HepG2 (cell line): ENCODE measurements at places on chromosomes 1 and 21.

GRCh38 chr1:18175530-18176377 lies 68.2 kb downstream of the IGSF21 start:
- DNase-seq = no peak

GRCh38 chr1:170734412-170735175 lies 70.7 kb downstream of the PRRX1 start:
- DNase-seq = no peak

DNA sequence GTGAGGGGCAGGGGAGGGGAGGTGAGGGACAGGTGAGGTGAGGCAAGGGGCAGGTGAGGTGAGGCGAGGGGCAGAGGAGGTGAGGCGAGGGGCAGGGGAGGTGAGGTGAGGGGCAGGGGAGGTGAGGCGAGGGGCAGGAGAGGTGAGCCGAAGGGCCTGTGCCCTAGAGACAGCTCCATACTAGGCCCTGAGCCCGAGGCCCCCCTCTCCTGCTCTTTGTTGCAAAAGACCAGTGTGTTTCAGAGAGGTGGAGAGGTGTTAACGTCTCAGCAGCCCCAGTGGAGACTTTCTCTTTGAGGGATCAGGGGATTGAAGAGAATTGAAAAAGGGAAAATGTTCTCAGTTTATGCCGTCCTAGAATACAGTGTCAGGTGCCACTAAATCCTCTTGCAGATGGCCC lies 44.2 kb downstream of the EPHB2 start:
- DNase-seq = no peak

DNA sequence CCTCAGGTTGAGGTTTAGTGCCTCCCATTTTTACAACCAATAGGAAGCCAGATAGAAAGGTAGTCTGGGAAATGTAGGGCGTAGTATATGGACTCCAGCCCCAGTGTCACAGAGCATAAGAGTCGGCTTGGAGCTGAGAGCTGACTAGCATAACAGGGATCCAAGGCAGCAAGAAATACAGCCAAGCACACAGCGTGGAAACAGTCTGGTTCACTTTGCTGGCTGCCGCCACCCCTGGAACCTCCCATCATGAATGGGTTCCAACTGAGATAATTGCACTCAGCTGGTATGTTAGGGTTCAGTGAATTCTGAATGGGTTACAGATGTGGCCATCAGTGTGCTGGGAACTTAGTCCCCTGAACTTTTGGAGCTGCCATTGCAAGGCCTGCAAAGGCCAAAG lies 76.7 kb upstream of the GPR88 start:
- DNase-seq = no peak

DNA sequence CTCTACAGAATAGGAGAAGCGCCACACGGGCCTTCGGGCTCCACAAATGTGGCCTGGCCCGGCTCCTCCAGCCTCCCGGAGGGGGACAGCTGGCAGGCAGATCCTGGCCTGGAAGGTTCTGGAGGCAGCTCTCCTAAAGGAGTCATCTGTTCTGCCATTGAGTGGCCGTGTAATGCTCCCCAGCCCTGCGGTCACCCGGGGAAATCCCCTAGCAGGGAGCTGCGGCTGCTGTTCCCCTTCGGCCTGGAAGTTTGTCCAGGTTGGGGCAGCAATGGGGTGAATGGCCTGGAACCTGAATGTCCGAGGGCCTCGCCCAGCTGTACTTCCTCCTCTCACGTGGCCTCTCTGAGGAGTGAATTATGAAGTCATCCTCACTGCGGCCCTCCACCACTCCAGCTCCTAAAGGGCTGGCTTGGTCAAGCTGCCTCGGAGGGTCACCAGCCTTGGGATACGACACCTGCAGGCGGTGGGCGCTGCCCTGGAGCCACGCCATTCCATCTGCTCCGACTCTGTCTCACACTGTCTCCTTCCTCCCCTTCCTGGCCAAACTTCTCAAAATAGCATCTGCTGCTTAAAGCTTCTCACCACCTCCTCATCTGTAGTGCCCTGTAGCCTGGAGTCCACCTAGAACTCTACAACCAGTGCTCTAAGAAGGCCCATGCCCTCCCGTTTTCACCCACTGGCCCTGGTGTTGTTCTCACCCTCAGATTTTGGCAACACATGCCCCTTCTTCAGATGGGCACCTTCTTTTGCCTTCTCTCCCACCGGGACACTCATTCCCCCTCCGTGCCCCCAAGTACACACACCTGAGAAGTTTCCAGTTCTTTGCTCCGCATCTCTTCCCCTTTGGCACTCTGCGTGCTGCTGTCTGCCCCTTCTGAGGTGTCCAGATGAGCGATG lies 54.4 kb upstream of the TMPRSS2 start:
- DNase-seq = no peak

GRCh38 chr1:66999640-67000400 lies 54.1 kb downstream of the SLC35D1 start:
- DNase-seq = no peak

DNA sequence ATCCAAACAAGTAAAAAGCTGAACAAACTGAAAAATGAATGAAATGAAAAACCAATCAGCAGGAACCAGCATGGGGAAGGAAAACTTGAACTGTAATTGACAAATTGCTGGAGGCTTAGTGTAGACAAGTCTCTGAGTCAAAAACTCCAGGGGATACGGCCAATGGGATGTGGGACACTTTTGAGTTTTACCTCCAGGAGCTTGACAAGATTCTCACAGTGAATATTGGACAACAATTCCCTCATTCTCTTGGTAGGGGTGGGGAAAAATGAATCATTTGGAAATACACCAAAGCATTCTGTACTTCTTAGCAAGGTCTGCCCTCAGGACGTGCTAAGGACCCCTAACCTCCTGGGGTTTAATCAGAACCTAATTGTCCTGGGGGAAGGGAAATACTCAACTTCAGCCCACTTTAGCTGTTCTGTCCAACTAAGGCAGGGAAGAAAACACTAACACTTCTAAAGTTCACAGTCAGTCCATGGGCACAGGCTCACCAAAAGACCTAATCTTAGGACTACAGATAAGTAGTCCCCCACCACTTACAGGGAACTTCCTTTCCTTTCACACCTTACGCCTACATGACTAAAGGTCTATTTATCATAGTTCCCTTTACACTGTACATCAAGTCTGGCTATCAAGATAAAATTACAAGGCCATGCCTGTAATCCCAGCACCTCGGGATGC lies 60.7 kb upstream of the CDC42BPA start:
- DNase-seq = no peak

DNA sequence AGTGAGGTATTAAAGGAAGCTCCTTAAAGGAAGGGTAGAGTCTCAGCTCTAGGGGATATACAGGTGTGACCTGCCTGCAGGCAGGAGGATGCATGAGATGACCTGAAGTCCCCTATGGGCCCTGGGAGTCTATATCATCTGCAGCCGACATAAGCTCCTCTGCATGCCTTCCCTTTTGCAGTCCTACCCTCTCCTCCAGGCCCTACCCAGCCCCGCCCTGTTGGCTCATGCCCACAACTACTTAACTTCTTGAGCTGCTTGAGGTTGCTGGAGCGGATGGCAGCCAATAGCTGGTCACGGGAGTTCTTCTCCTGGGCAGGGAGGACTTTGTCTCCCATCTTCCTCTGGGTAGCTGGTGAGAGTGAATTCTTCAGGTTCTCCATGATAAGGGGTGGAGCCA lies 10.3 kb downstream of the SHISA4 start:
- no peak for DNase-seq

- peak; percentile 71 for DNase-seq
These were observed 2.2 kb downstream of the PALMD start for GRCh38 chr1:99648107-99648506.

GRCh38 chr1:179077396-179077795 lies 4.5 kb upstream of the TOR3A start:
- DNase-seq = no peak

- DNase-seq = no peak
These were observed 395.9 kb upstream of the CAMK1G start for GRCh38 chr1:209187589-209187988.

DNA sequence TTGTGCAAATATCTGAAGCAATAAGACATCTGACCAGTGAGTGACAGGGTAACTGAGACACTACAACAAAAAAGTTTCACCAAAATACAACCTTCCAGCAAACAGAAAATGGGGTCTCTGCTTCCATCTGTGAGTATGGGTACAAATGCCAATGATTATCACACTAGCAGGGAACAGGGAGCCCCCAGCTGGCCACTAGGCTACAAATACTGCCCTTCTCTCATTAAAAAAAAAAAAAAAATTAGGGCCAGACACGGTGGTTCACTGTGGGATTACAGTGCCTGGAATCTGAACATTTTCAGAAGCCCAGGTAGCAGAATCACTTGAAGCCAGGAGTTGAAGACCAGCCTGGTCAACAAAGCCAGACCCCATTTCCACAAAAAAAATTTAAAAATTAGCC lies 48.4 kb upstream of the EDARADD start:
- peak; percentile 13 for DNase-seq

DNA sequence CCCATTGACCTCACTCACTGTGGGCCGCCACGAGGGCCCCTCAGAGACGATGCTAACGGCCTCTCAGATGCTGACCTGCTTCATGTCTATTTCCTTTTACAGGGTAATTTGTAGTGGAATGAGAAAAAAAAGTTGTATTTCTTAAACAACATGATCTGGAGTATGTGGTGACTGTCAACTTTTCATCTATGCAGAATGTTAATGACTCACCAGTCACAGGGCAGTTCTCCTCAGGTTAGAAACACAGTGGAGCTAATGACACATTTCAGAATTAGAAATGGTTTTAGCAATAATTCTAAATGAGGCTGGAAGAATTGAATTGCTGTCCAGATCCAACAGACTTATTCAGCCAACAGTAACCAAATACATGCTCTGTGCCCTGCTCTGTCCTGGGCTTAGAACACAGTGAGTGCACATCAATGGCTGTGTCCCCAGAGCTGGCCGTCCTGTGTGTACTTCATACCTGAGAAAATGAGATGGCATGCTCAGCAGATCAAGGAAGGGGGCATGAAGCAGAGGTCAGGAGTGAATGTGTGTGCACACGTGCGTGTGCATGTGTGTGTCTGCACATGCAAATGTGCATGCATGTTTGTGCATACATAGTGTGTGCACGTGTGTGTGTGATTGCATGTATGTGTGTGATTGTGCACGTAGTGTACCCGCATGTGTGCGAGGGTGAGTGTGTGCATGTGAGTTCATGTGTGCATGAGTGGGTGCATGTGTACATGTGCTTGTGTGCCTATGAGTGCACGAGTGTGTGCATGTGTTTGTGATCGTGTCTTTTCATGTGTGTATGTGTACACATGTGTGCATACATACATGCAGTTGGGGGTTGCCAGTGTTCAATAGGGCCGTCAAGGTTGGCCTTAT lies 145.3 kb downstream of the PCBP3 start:
- DNase-seq = no peak

DNA sequence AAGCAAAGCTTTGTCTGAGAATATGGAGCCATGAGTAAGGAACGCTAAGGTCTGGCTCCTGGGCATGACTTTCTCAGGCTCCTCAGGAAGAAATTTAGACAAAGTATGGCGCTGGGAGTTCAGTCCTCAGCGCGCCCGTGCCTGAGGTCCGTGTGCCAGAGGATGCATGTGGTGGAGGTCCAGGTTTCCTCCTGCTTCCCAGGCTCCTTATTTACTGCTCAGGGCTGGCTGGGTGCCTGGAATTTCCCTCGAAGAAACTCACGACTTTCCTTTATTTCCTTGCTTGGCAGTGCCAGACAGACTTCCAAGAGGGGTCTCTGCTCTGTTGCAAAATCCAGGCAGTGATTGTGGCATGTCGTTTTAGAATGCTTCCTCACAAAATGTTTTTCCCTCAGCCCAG lies 13.3 kb downstream of the GCSAML start:
- DNase-seq = no peak

DNA sequence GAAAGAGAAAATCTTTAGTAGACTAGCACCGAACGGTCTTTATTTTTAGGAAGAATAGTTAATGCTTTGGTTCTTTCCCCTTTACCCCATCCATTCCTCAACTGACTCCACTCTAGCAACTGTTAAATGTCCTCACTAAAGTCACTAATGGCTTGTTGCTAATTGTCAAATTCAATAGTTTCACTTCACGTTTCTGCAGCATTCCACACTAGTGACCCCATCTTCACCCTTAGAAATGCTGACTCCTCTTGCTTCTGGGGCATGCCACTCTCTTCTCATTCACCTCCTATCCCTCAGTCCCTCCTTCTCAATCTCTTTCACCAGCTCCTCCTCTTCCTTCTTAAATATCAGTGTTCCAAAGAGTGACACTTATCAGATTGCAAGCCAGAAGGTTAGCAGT lies 19.4 kb upstream of the CADM3 start:
- DNase-seq = no peak

DNA sequence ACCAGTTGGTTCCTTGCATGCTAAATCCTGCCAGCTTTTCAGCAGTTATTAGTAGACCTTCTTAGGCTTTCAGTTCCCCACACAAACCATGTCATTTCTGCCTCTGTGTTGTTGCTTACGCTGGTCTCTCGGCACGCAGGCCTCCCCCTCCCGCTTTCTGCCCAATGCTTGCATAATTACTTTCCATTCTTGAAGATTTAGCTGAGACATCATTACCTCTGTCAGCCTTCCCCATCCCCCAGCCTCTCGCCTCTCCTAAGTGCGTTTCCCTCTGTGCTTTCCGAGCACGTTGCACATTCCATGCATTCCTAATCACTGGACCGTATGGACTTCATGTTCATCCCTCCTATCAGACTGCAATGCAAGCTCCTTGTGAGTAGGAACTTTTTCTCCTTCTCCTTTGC lies 26.8 kb downstream of the TSHB start:
- DNase-seq = no peak
